CMK (cell line): ENCODE measurements at places on chromosomes 6 and 20.
A peak's percentile ranks its signal among the peaks of the same experiment; 100 is the strongest.

GRCh38 chr6:73854998-73855718 is 159.2 kb downstream of the CD109 start:
- DNase-seq = peak; percentile 12

DNA sequence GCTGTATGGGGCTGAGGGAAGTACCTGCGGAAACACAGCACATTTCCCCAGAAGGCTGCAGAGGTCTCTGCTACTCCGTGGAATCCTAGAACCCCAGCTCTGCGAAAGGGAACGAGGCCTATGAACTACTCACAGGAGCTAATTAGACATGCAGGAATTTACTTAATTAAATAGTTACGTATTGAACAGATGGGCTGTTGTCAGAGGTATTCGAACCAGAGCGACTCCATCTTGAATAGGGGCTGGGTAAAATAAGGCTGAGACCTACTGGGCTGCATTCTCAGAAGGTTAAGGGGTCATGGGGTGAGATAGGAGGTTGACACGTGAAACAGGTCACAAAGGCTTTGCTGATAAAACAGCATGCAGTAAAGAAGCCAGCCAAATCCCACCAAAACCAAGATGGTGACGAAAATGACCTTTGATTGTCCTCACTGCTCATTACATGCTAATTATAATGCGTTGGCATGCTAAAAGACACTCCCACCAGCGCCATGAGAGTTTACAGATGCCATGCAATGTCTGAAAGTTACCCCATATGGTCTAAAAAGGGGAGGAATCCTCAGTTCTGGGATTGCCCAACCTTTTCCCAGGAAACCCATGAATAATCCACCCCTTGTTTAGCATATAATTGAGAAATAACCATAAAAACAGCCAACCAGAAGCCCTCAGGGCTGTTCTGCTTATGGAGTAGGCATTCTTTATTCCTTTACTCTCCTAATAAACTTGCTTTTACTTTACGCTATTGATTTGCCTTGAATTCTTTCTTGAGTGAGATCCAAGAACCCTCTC is 14.7 kb upstream of the SSTR4 start:
- no peak for DNase-seq

DNA sequence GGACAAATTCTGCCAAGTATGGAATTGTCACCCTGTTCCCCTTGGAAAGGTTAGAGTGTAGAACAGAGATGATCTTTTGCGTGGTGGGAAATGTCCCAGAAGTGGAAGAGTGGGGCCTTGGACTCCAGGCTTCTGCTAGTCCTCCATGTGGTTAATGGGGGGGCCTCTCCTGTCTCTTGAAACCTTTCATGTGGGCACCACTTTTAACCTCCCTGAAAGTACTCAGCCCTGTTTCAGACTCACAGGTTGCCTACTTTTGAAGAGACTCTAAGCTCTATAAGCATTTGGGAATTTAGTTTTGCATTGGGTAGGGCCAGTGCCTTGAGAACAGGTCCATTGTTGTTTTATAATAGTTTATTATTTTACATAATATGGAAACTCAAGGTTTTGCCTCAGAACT is 17.5 kb downstream of the RREB1 start:
- no peak for DNase-seq

GRCh38 chr20:18722371-18722770 is 91.2 kb upstream of the SCP2D1 start:
- no peak for DNase-seq

GRCh38 chr6:47687432-47687831 is 10.9 kb upstream of the ADGRF4 start:
- DNase-seq = no peak

DNA sequence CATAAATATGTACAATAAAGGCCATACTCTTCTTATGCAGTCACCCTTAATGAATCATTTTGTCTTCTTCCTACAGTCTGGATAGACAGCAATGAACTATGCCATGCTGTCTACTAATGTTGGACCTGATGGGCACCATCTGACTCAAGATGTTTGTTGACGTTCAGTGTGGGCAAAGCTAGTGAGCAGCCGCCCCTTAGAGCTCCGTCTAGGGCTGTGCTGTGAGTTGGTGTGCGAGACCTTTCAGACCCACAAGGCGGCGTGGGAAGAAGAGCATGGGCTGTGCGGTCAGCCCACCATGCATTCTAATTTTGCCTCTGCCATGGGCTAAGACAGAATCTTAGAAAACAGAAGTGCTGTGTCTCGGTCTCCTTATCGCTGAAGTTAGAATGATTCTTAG is 829.4 kb downstream of the QKI start:
- DNase-seq = no peak

DNA sequence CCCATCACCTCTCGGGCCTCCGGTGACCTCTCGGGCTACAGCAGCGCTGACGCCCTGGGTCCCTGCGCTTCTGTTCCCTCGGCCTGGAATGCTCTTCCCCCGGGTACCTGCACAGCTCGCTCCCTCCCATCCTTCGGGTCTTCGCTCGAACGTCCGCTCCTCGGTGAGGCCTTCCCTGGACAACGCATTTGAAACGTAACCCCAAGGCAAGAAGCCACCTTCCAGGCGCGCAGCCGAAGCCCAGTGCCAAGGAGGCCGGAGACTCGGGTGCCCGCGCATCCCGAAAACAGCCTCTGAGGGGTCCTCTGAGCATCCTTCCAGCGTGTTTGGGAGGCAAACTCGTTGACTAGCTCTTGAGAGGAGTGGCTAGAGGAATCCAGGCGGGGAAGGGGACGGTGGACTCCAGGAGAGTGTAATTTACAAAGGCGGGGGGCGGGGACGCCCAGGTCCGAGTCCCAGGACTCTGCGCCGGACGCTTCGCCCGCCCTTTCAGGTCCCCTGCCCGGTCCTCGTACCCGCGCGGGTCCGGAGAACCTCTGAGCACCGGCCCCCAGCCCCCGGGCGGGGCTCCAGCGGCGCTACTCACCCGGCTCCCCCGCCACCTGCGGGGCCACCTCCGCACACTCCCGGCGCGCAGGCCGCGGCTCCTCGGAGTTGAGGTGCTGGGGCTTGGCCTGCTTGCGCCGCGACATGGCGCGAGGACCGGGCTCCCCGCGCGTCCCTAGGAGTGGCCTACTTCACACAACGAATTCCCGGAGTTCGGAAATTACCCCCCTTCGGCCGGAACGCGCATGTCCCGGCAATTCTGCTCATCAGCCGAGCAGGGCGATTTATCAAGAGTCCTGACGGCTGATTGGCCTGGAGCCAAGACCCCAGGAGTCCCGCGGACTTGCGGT is 86.8 kb downstream of the ZFP64 start:
- no peak for DNase-seq

DNA sequence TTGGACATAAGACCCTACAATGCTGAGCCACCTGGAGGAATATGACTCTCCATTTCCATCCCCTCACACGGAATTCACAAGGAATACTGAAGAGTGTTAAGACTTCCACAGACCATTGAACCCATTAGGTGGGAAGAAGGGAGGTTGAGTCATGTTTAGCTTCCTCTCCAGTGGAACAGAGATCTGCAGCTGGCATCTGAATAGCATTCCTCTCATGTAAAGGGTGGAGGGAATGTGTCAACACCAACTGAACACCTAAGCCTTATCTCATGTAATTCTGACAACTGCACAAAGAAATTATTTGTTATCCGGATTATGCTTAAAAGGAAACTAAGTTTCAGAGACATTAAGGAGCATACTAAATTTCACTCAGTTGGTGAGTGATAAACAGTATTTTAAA is 705.9 kb downstream of the MAFB start:
- DNase-seq = no peak

DNA sequence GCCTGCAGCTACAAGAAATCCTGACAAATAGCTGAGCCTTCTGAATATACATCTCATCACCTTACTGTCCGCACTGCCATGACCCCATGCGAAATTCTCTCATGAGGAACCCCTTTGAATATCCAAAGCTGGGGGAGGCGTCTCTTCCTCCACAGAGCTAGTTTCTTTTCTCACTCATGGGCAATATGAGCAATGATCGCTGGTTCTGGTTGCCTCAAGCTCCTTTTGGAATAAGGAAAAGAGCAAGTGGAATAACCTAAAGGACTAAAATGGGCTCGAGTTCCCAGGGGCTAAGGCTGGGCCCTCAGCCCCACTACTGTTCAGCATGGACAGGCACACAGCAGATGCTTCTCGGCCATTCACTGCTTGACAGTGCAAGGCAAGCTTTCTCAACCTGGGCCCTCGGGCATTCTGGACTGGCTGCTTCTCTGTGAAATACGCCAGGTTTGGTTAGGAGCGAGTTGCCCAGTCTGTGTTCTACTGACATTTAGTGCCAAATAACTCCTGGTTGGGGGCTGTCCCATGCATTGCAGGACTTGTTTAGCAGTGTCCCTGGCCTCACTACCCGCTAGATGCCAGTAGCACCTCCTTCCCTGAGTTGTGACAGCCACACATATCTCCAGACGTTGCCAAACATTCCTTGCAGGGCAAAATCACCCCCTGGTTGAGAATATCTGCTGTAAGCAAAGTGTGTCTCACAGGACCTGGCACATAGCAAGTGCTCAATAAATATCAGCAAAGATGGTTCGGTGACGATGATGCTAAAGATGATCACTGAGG is 156.8 kb downstream of the CEBPB start:
- no peak for DNase-seq

DNA sequence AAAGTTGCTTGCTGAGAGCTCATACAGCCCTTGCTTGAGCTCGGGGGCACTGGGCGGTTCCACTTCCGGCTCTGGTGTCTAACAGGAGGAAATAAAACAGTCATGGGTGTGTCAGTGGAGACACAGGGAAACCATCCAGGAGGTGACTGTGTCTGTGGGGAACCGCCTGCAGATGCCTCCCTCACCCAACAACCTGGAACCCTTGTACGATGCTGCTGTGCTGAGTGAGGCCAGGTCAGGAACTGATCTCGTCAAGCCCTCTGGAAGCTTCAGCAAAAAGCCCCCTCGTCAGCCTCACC is 15.5 kb downstream of the TXNDC5 start:
- no peak for DNase-seq

- DNase-seq = peak; percentile 52
Measured at GRCh38 chr6:33161354-33162331, 30.6 kb downstream of the COL11A2 start.

DNA sequence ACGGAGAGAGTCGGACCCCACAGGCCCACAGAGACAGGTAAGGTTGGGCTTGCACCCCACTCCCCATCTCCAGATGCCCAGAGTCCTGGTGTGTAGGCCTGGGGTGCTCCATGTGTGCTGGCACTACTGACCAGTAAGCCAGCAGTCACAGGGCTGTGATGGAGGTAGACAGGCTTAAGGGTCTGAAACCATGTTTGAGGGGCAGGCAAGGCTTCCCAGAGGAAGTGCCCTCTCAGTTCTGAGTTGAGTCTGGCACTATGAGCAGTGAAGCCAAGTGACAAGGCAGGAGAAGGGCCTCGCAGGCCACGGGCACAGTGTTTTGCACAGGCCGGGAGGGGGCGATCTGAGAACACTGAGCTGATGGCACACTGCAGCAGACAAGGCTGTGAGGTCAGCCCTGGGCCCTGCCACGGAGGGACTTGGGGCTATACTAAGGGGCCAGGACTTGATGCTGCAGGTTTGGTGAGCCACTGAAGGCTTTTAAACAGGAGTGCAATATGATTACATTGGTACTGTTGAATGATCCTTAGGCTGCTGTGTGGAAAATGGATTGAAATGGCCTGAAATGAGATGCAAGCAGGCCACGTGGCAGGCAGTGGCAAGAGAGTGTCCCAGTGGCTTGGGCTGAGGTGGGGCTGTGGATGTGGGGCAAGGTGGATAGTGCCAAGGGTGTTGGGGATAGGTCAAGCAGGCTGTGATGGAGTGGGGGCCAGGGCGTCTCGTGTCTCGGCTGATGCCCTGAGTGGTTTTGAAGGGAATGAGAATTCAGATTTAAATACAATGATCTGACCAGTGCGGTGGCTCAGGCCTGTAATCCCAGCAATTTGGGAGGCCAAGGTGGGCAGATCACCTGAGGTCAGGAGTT is 20.3 kb downstream of the TTBK1 start:
- DNase-seq = peak; percentile 38

DNA sequence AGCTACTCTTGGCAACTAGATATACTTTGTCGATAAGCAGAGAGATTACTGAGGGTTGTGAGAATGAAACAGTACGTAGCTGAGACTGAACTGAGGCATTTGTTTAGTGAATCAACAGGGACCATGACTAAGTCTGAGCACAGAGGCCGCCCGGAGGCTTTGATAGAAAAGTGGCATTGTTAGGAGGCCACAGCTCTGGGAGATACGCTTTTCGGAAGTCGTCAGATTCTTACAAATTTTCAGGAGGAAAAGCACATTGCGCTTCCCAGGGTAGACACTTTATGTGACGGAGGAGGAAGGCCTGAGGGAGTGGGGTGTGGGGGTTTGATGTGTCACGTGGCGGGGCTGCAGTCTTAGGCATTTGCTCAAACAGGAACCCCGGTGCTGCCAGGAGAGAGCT is 69.4 kb downstream of the PSMG4 start:
- no peak for DNase-seq

DNA sequence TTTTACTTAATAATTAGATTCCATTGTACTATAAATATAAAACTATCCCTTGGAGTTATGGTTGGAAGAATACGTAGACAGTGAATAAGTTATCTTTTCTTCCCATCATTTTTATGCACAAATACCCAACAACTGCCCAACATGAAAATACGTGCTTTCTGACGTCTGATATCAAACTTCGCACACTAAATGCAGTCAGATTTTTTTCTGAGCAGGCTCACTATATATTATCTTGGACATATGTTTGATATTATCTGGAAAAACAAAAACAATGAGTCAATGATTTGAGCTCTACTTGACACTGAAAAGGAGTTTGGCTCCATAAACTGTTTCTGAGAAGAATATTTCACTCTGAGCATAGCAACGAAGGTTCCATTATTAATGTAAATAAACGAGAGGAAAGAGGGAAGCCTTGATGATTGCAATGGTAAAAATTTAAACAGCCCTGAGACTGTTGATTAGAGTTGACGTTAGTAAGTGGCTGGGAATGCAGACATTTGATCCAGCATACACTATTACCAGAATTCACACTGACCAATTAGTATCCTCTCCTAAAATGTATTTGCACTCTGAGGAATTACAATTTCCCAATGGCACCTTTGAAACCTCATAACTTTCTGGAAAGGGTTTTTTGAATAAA is 1090.0 kb downstream of the EPHA7 start:
- no peak for DNase-seq

DNA sequence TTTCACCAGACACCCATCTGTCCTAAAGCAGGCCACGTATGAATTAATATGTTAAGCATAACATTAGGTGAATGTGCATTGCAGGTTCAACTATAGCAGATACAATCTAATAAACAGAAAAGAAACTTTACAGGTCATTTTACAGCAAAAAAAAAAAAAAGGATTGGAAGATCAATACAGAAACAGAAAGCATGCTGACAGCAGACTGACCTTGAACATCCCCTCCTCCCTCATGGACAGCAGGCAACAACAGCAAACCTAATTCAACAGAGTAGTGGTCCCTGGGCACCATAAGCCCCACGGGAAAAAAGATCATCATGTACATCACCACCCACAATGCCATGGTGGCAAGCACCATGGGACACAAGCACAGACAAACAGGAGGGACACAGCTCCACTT is 12.1 kb upstream of the RAB22A start:
- no peak for DNase-seq

DNA sequence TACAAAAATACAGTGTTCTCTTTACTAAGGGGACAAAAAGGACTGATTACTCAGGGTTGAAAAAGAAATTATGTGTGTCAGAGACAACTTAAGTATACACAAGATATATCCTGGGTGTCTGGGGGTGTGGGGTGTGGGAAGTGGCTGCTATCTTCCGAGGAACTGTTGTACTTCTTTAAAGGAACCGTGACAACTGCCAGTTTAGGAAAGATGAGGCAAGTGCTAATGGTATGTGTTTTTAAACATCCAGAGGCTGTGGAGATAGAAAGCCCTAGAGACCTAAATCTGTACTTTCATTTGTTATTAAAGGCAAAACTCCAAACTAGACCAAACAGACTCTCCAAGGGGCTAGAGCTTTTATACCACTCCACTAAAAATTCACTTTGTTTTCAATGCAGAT is 95.6 kb downstream of the SNAP25 start:
- DNase-seq = no peak
